ENCODE measurements at places on chromosomes 6 and 20. TPM values are rescaled to one million over a fixed set of nuclear protein-coding genes. Genes with fewer than 3 reads are reported as not detected.

- DNase-seq: no peak
Measured at GRCh38 chr20:18056174-18057100, 1.3 kb downstream of the OVOL2 start.

GRCh38 chr6:36130667-36131510 lies 576 bp downstream of the MAPK13 start:
- DNase-seq: no peak

- no peak for DNase-seq
Measured at GRCh38 chr6:157798851-157799250, 24.2 kb upstream of the SNX9 start.

DNA sequence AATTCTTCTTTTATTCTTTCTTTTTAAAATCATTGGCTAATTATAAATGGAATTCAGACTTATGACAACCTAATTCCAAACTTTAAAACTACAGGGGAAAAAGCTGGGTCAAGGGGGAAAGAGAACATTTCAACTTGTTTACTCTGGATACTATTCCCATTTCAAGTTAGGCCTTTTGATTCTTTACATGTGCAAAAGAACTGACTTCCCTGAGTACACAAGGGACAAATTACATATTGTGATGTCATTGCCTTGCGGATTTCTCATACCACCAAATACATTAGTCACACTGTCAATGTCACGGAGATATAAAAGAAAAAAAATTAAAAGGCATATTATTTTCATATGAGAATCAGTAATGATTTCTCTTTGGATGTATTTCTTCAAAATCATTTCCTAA lies 96.5 kb upstream of the TBX18 start:
- DNase-seq: no peak

DNA sequence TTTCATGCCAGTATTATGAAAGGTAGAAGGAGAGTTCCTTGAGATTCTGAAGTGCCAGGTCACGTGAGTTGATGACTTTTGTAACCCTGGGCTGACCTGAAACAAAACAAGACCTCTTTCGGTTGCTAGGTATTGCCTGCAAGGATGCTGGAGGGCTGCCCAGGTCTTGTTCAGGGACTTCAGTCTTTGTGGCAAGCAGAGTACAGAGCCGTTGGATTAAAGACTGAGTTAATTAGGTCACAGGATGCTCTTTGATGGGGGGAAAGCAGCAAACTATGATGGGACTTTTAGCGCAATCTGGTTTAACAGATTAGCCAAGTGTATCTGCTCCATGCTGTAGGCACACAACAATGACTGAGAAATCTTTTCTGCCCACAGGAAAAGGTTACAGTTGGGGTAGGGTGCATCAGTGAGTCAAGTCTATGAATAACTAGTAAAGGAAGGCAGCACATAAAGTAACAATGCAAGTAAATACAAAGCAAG lies 12.8 kb upstream of the ELOVL5 start:
- no peak for DNase-seq

DNA sequence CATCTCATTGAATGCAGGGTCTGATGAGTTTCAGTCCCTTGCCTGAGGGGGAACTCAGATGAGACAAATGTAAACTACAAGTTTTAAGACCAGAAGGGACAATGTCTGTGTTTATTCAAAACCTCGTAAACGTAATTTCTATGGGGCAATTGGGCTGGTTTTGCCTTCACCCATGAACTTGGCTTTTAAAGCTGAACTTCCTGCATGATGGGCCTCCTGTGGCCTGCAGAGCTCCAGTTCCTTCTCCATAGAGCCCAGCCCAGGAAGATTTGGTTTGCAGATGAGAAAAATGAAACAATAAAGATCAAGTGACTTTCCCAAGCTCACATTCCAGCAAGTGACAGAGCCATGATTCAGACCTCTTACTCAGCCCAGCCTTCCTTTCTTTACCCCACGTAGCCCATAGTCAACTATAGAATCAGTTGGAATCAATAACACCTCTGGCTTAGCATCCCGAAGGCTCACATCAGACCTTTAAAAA lies 612.3 kb downstream of the UTRN start:
- peak; percentile 70 for DNase-seq

GRCh38 chr6:67190733-67191132 lies 1444.3 kb upstream of the ADGRB3 start:
- DNase-seq: no peak

DNA sequence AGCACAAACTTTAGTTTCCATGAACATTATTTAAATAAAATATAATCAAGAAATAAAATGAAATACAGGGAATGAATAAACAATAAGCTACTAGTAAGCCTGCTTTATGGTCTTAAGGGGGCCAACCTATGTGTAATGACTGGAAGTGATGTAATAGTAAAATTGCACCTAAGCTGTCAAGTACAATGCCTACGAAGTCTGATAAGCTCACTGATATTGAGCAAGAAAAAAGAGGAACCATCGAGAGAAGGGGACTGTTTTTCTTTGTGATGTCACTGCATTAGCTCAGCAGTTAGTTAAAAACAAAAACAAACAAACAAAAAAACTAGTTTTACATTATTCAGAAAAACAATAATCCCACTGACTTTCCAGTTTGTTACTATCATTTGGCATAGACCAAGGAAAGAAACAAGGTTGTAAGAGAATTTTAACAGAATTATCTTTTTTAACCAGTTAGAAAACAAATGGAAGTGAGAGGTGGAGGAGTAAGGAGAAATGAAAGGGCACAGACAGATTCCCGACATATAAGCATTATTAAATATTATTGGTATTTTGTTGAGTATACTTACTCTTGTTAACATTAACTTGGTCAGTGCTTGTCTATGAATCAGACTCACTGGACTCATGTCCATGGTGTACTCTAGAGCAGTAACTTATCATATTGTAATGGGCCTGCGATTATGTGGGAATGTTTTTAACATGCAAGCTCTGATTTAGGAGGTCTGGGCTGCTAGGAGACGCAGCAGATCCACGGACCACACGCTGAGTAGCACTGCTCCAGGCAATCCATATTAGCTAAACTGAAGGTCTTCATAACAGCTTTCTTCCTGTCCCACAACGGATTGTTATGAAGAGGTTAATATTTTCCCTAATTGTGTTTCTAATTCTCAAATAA lies 99.6 kb upstream of the HMGCLL1 start:
- DNase-seq: no peak

- no peak for DNase-seq
Measured at GRCh38 chr6:106244521-106244920, 81.0 kb downstream of the ATG5 start.

DNA sequence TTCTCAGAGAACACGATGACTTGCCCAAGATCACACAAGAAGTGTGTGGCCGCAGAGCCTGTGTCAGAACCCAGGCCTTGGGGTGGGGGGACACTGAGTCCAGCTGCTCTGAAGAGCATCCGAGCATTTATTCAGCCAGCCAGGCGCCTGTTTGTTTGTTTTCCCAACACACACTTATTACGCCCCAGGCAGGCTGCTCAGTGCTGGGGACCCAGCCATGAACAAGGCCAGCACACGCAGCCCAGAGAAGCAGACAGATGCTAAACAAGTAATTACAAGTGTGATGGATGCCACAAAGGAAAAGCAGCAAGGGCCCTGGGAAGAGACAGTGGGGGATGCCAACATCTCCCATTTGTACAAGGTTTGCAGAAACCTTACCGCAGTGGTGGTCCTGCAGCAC lies 19.4 kb upstream of the SIRPA start:
- DNase-seq: peak; percentile 44

- DNase-seq: no peak
Measured at GRCh38 chr20:25323496-25324246, 67.0 kb downstream of the ABHD12 start.

DNA sequence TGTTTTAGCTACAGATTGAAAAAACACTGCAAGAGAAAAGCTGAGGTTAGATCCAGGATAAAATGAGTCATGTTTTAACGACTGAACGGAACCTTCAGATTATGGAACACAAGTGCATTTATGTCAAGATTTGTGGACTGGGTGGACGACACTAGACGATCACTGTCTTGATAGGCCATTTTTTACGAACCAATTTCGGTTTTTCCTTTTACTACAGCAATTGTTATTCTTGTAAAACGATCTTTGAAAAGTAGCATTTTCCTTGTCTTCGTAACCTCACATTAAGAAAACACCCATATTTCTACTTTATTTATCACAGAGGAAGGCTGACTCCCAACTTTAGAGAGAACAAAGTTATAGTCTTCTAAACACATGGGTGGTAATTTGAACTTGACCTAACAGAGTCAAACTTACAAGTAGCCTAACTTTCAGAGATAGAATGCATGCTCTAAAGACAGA lies 294.2 kb upstream of the TCF21 start:
- DNase-seq: no peak

DNA sequence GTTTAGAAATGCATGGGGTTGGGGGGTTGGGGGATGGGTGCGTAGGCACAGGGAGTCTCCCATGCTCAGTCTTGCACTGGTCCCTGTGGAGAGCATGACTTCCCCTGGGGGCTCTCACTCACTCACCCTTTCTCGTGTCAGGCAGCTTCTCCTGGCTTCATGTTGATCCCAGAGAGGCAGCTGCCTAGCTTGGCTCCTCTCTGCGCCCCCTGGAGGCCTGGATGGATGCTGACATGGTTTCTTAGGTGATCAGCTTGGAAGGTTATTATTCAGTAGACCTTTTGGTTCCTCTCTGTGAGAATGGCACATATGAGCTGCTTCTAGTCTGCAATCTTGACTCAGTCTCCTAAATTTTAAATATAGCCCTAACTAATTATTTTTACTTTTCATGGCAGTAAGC lies 109.3 kb upstream of the FAM83B start:
- DNase-seq: no peak

DNA sequence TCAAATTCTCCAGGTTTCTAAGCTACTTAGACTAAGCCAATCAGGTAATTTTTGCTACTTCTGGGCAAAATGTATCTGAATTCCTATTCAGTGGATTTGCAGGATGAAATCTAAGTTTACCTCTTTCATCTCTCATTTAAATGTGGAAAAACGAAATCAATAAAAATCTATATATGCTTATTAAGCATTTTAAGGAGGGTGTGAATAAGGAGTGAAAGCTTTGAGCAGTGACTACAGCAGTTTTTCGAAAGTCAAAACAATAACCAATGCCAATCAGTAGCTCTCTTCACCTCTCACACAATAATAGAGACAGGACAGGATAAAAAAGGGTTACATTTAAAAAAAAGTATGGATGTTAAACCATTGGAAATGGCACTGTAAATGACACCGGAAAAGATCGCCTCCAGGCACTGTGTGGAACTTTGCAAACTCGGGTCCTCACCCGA lies 476 bp upstream of the BCKDHB start:
- no peak for DNase-seq

DNA sequence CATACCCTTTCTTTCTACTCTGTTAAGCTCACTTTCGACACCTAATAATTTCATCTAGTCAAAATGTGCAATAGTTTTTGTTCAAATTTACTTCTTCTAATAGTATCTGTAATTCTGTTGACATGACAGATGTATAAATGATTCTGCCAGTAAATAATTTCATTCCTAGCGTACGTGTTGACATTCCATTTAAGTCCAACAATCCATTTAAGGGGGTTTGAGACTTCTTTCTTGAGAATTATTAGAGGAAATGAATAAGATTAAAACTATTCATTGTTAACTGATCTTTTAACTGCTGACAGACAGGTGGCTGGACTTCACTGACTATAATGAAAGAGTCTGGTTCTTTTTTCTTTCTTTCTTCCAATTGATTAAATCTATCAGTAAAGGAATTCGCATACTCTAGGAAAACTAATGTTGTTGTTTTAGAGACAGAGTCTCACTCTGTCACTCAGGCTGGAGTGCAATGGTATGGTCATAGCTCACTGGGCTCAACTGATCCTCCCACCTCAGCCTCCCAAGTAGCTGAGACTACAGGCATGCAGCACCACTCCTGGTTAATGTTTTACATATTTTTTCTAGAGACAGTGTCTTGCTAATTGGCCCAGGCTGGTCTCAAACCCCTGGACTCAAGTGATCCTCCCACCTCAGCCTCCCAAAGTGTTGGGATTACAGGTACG lies 55.9 kb downstream of the MAP3K5 start:
- no peak for DNase-seq

GRCh38 chr6:158069800-158070195 lies 88.1 kb downstream of the SYNJ2 start:
- DNase-seq: no peak

GRCh38 chr6:88780714-88781389 lies 182.6 kb downstream of the RNGTT start:
- DNase-seq: peak; percentile 49

- peak; percentile 89 for DNase-seq
Measured at GRCh38 chr6:100300221-100300736, 164.4 kb downstream of the SIM1 start.

TNXB gene
- 0.90 TPM for total RNA-seq

CD83 gene
- 10.5 TPM for total RNA-seq

FAM162B gene
- total RNA-seq: not detected

DEFB132 gene
- total RNA-seq: not detected

DUSP15 gene
- 3.9 TPM for total RNA-seq

TRIM40 gene
- total RNA-seq: not detected

FNDC11 gene
- 8.2 TPM for total RNA-seq
